ENCODE measurements at places on chromosomes 13 and 19.
A peak's percentile ranks its signal among the peaks of the same experiment; 100 is the strongest.

GRCh38 chr13:100213576-100213975, 124.7 kb downstream of the PCCA start:
- DNase-seq, result no peak

GRCh38 chr13:72368031-72368430, 359.4 kb downstream of the MZT1 start:
- no peak for DNase-seq

- no peak for DNase-seq
Measured at GRCh38 chr19:41853768-41854167, 6.3 kb upstream of the RPS19 start.

GRCh38 chr13:46698910-46699460, 98.0 kb downstream of the ESD start:
- no peak for DNase-seq

DNA sequence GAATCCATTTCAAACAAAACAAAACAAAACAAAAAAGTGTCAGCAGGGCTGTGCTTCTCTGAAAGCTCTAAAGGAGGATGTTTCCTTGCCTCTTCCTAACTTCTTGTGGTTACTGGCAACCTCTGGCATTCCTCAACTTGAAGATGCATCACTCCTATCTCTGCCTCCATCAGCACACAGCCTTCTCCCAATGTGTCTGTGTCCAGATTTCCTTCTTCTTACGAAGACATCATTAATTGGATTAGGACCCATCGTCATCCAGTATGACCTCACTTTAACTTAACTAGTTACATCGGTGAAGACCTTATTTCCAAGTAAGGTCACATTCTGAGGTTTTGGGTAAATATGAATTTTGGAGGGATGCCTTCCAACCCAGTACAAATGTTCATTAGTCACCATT, 33.8 kb upstream of the GTF2F2 start:
- no peak for DNase-seq

DNA sequence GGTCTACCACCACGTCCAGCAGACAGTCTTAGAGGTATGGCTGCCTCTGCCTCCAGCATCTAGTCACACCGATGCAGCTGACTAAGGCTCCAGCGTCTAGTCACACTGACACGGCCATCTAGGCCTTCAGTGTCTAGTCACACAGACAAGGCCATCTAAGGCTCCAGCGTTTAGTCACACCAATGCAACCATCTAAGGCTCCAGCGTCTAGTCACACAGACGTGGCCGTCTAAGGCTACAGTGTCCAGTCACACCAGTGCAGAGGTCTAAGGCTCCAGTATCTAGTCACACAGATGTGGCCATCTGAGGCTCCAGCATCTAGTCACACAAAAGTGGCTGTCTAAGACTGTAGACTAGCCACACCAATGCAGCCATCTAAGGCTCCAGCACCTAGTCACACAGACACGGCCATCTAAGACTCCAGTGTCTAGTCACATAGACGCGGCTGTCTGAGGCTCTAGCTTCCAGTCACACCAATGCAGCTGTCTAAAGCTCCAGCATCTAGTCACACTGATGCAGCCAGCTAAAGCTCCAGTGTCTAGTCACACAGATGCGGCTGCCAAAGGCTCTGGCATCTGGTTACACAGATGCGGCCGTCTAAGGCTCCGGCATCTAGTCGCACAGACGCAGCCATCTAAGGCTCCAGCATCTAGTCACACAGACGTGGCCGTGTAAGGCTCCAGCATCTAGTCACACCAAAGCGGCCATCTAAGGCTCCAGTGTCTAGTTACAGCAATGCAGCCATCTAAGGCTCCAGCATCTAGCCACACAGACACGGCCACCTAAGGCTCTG, 55.1 kb downstream of the KLF2 start:
- DNase-seq, result no peak

DNA sequence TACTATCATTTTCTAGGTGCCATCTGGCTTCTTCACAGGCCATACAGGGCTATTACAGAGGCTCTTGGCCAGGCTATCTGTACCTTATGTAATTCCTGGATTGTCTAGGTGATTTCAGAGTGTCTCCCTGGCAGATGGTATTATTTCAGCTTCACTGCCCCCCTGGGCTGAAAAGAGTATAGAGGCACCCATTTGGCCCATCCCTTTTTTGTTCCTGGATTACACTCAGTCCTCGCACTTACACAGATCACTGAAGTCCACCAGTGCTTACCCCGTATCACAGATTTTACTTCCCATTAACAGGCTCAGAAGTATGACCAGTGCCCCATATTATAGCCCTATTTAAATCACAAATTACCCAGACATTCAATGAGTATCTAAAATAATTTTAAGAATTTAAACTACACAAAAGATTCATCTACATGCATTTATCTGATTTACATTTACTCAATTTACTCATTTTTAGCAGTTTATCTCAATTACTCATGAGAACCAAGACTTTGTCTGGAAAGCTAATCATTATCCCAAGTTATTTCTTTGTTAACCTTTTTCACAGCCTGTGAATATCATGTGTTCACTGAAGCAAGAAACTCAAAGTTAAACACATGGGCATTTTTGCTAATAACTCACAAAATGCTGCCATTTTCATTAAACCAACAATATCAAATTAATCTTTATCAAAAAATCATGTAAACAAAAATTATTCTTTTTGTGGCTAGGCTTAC, 121.0 kb downstream of the PCDH20 start:
- no peak for DNase-seq

DNA sequence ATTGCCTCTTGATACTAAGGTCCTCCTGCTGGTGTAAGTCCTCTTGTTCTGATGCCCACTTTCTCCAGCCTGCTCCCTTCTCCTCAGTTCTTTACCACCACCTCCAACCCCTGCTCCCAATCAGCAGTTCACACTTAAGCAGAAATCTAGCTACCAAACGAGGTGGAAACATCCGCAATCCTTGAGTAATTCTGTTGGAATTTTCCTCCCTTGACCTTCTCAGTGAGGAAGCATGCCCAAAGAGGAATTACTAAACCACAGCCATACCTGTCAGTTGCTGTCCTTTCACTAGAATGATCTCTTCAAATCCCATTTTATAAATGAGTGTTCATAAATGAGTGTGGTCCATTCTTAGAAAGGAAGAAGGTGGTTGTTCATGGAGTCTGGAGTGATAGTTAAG, 289.9 kb downstream of the DACH1 start:
- no peak for DNase-seq

DNA sequence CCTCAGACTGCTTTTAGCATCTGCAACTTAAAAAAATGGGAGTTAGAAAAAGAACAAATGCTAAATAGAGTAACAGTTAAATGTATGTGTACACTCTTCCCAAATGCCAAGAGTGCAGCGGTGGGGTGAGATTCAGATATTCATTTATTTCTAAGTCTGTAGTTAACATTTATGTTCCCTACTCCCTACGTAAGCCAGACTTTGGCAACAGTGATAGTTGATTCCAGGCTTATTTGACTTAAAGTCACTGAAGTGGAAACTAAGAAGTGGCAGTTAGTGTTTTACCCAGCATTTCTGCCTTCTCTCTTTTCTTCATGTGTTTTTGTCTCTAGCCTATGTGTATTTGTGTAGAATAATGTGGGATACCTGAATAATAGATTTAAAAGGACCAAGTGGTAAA, 4.5 kb downstream of the MIR17HG start:
- no peak for DNase-seq

DNA sequence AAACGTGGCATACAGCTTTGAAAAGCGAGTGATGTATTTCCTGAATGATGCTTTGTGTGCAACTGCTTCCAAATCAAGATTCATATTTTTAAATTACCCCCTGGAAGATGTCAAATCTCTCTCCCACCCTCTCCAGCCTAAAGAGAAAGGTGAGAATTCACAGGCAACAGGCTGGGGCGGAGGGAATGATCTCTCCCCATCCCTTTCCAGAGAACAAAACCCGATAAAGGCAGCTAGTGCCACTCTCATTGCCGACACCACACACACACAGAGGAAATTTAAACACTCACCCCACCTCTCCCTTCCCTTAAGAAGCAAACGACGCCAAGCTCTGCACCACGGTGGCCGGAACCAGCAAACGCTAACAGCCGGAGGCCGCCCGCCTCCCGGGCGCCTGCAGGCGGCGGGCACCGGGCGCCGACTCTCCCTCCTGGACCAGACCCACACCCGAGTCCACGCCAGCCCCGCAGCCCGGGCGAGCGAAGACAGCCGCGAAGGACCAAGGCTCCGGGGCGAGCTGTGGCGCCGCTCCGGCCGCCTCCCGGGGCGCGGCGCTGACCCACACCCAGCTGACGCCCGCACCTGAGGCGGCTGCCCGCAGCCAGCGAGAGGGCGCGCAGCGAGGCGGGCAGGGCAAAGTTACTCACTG, 477 bp downstream of the LNX2 start:
- no peak for DNase-seq

- no peak for DNase-seq
Measured at GRCh38 chr13:39484506-39485313, 118.3 kb downstream of the LHFPL6 start.

DNA sequence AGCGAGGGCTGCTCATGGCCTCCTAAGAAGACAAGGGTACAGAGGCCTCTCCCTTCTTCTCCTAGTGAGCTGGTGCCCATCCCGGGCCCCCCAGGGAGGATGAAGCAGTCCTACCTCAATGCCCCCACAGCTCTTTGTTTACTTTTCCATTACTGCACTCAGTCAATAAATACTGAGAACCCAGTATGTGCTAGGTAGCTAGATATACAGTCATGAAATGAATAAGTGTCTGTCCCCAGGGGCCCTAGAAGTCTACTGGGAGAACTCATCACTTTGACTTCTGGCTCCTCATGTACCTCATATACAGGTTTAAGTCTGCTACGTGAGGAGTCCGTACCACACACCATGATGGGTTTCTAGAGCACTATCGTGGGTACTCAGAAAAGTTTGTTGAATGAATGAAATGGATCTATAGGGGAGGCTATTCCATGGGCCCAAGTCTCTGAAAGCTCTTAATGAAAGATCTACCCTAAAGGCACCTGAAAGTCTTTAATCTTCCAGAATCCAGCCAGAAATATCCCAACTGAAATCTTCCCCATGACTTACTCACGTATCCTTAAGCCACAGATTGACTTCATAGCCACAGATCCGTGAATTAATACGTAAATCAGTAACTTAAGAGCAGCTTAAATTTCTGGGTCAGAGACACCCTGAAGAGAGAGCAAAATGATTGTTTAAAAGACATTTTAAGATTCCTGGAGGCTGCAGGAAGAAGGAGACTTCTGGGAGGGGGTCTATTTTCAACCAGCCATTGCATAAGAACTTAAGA, 51.6 kb upstream of the POMP start:
- no peak for DNase-seq

GRCh38 chr19:17200408-17201079, 14.6 kb upstream of the USE1 start:
- DNase-seq, result no peak

DNA sequence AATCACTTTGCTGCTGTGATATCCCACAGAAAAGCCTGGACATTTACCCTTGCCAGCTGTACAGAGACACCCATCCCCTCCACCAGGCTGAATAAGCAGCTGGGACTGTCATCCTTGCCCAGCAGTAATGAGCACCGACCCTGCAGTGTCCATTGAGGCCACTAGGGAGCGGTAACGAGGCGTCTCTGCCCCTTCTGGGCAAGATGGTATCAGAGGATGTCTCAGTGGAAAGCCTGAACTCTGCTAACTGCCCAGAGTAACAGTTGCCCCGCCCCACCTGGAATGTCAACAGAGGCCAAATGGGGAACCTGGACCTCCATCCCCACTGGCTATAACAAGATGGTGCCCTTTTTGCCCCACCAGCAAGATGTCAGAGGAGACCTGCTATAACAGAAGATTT, 22.8 kb upstream of the CEACAM20 start:
- DNase-seq, result no peak

- DNase-seq, result no peak
Measured at GRCh38 chr13:24615114-24615513, 65.1 kb upstream of the ATP12A start.

DNA sequence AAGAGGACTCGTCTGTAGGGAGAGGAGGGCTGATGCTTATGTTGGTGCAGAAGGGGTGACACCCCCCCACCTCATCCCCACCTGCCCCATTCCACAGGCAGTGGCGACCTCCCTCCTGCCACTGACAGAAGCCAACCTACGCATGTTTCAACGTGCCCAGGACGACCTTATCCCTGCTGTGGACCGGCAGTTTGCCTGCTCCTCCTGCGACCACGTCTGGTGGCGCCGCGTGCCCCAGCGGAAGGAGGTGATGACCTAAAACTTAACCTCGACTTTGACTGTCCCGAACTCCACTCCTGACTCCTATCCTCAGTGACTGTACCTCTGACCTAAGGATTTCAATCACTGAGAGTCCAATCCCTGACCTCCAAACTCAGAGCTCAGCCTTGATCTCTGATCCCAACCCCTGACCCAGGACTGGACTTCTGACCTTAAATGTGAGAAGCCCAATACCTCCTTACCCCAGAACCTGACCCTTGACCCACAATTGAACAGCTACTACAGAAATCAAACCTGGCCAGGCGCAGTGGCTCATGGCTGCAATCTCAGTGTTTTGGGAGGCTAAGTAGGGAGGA, 3.8 kb downstream of the SHFL start:
- no peak for DNase-seq

GRCh38 chr13:94351292-94351990, 128.0 kb downstream of the DCT start:
- DNase-seq, result no peak

DNA sequence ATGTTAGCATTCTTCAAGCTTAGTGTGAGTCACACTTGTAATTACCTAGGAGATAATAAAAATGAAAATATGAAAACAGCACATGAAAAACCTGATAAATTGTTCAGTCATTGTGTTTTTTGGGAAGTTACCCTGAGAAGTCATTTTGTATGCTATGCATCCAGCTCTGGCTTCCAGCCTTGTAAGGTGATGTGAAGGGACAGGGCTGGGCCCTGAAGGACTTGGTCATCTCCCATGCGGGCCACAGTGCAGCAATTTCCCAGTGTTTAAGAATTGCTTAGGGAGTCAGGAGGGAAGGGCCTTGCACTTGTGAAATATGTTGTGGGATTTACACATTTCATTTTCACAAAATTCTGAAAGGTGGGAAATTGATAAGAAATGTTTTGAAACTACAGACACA, 41.3 kb downstream of the ARHGEF7 start:
- DNase-seq, result no peak

DNA sequence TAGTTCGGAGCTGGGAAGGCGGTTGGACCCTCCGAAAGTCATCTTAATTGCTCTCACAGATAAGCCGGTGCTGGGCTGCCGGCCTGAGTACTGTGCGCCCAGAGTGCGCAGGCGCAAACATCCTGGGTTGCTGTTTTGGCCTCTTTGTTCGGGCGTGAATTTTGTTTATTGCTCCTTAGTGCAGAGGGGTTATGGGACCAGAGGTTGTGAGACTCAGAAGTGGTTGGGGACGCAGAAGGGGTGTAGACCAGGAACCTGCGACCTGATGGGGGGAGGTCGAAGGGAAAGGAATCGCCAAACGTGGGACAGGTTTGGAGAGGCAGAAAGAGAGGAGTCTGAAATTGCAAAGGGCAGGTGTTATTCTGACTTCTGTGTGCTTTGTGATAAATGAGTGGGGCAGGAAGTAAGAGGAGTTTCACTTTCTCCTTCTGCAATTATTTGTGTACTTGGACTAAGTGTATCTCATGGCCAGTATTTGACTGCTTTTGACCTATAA, 607 bp upstream of the ZNF566 start:
- peak; percentile 36 for DNase-seq
